ENCODE measurements at places on chromosomes 6 and 20.

- H3K4me3 ChIP-seq = no peak overlapping the region
- H3K27me3 ChIP-seq = peaks cover 14% of the 10 kb centered on the region
- H3K4me1 ChIP-seq = peaks cover 11% of the 10 kb centered on the region
- no peaks in the 10 kb centered on the region for H3K36me3 ChIP-seq
Measured at GRCh38 chr6:43972913-43973300, 154.3 kb downstream of the MRPL14 start.

DNA sequence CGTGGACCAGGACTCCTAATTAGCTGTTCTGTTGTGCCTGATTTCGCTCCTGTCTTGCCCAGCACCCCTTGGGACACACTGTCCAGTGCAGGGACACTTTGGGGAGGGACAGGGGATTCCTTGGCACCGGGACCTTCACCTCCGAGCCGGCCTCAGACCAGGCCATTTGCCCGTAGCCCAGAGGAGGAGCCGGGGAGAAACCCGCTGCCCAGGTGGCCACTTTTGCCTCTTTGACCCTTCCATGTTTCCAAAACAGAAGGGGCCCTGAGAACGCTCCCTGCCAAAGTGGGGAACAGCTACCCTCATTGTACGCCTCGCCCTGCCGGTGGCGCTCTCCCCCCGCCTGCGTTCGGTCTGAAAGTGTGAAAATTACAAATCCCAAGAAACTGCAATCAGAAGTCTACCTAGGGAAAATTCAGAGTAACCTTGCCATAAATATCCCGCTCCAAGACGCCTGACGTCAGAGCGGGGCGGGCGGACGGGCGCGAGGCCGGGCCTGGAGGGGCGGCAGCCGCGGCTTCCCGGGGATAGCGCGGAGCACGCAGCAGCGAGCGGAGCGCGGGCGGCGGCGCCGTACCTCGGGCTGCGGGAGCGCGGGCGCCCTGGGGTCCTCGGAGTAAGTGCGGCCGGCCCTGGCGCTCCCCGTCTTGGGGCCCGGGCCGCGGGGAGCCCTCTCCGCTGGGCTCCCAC, at the start of gene DAAM2:
DAAM2 (plus strand) TSS at position 527 of the 690 bp plus-strand sequence. CDS start 63,927 bp downstream, outside the sequence.
- H3K36me3 ChIP-seq = no peaks in the 10 kb centered on the region
- H3K27ac ChIP-seq = peak within 1 kb of the TSS; percentile 85
- peaks cover 20% of the 10 kb centered on the region for H3K27me3 ChIP-seq
- peak within 1 kb of the TSS; percentile 81 for H3K4me3 ChIP-seq

- peaks cover 6% of the 10 kb centered on the region for H3K36me3 ChIP-seq
- peaks cover 18% of the 10 kb centered on the region for H3K4me1 ChIP-seq
- peak overlapping the region; percentile 47 for H3K27ac ChIP-seq
- peak; percentile 63 for DNase-seq
- no peaks in the 10 kb centered on the region for H3K27me3 ChIP-seq
- H3K4me3 ChIP-seq = peak overlapping the region; percentile 83
Measured at GRCh38 chr20:2840967-2841531, 504 bp downstream of the VPS16 start.

DNA sequence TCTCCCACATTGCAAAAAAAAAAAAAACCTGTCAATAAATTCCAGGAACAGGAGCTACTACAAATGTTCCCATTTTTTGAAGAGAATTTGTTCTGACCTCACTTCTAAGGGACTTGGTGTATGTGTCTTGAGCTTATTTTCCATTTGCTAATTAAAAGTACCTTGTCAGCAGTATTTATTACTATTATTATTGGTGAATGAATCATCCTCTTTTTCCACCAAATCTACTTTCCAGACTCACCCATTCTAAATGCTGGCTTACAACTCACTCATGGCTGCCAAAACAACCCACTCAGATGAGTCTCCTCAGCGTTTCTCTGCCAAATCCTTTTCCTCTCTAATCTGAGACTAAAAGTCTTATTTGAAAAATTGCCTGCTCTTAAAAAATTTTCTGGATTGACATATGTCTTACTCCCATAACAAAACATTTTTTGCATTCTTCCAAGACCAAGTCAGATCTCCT, 33.2 kb upstream of the TASP1 start:
- H3K4me1 ChIP-seq = peaks cover 3% of the 10 kb centered on the region
- H3K36me3 ChIP-seq = no peaks in the 10 kb centered on the region
- H3K27ac ChIP-seq = no peak overlapping the region
- H3K4me3 ChIP-seq = no peak overlapping the region
- H3K27me3 ChIP-seq = no peaks in the 10 kb centered on the region

- H3K4me1 ChIP-seq = peaks cover 24% of the 10 kb centered on the region
- H3K36me3 ChIP-seq = peaks cover 12% of the 10 kb centered on the region
- no peaks in the 10 kb centered on the region for H3K27me3 ChIP-seq
Measured at GRCh38 chr20:33561692-33562601, 72.1 kb downstream of the CBFA2T2 start.

DNA sequence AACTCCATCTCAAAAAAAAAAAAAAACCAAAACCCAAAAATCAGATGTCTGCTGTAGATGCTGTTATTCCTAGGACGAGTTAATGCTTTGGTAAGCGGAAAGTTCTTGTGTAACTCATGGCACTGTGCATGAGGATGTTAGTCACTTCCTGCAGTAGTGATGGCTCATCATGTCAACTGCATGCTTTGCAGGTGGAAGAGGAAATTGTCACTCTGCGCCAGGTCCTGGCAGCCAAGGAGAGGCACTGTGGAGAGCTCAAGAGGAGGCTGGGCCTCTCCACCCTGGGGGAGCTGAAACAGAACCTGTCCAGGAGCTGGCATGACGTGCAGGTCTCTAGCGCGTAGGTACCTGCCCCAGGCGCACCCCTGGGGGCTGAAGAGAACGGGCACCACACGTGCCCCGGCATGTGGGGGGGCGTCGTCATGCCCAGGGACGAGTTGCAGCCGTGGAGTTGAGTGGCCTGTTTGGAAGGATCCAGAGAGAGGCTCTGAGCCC, 8.5 kb downstream of the TPD52L2 start:
- H3K27me3 ChIP-seq = no peaks in the 10 kb centered on the region
- H3K36me3 ChIP-seq = peaks cover 26% of the 10 kb centered on the region
- H3K27ac ChIP-seq = no peak overlapping the region
- H3K4me3 ChIP-seq = no peak overlapping the region

DNA sequence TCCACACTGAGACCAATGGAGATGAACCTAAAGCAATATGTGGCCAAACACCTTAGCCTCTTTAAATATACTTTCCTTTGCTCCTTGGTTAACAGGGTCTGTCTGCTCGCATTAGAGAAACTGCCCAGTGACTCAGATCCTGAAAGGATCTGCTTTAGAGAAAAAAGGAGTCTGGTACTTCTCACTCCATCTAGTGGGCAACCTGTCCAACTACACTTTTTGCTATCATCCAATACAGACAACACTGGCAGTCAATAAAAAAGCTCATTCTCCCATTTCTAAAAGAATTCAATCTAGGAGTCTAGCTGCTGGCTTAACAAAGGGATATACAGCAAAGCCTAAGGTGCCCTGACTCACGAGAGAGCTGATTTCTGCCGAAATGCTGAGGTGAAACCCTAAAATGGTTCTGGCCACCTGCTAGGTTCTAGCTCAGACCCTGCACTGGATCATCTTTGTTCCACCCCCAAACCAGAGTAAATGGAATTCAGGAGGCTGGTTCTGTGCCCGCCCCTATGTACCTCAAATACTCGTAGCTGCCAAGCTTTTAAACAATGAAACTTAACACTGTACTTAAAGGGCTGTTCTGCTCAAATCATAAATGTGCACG, 11.5 kb downstream of the GNL1 start:
- no peak for DNase-seq
- no peak overlapping the region for H3K27ac ChIP-seq
- no peak overlapping the region for H3K4me3 ChIP-seq
- peaks cover 7% of the 10 kb centered on the region for H3K27me3 ChIP-seq

DNA sequence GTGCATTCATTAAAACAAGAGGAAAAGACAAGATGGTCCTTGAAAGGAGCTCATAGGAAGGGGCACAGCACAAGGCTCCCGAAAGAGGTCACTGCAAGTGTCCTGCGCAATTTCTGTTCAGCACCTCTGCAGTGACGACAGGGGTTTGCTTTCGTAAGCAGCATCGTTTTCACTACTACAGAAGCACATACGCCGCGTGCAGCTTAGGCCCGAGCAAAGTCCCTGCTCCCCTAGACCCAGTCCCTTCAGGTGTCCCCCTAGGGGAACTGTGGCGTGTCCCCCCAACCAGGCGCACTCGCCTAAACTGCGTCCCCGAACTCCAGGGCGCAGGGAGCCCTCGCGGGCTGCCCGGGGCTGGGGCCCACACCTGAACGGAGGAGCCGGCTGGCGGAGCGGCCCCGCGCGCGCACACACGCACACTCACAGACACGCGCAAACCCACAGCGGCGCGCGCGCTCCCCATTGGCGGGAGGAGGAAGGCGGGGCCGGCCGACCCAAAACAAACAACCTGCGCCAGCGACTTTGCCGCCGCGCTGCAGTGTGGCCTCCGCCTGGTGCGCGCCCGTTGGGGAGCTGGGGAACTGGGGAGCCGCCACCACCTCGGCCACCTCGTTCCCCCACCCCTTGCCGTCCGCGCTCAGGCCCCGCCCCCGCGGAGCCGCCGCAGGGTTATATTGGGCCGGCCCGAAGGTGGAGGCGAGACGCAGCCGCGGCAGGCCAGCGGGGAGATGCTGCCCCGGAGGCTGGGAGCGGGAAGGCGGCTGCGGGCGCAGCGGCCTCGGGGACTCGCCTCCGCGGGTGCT, at the start of gene FOXQ1:
FOXQ1 (plus strand) TSS at position 699 of the 803 bp plus-strand sequence. CDS start 607 bp downstream, outside the sequence.
- H3K4me1 ChIP-seq = peaks cover 22% of the 10 kb centered on the region
- H3K4me3 ChIP-seq = peak within 1 kb of the TSS; percentile 72
- H3K36me3 ChIP-seq = no peaks in the 10 kb centered on the region
- no peak within 1 kb of the TSS for H3K27ac ChIP-seq
- DNase-seq = no peak

DNA sequence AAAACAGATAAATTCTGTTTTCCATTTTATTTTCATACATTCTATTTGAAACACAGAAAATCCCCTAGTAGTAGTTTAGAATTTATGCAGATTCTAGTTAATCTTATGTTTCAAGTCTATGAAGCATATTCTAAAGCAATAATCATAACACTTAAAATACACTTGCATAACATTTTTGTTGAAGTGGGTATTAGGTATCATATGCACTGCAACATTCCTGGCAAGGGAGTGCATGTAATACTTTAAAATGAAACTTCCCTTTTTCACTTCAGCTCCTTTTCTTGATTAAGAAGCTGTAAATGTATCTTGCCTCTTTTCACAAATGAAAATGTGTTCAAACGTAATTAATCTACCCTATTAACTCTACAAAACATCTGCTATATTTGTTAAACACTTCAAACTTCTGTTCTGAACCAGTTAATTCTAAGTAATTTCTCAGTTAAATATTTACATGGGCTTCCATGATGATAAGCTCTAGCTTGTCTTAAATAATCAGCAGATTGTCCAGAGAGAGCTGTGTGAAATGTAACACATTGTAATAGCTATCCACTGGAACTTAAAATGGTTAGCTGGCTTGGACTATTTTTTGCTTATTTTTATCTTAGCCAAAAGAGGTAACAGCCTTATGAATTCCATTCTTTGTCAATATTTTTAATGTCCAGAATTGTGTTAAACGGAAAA, 192.8 kb downstream of the COL19A1 start:
- H3K4me3 ChIP-seq = no peak overlapping the region
- peaks cover 17% of the 10 kb centered on the region for H3K27me3 ChIP-seq
- no peak overlapping the region for H3K27ac ChIP-seq
- H3K36me3 ChIP-seq = no peaks in the 10 kb centered on the region
- H3K4me1 ChIP-seq = peaks cover 11% of the 10 kb centered on the region
- DNase-seq = no peak
